ENCODE measurements at places on chromosomes 11 and 22. TPM values are rescaled to one million over a fixed set of nuclear protein-coding genes. Genes with fewer than 3 reads are reported as not detected.
A peak's percentile ranks its signal among the peaks of the same experiment; 100 is the strongest.

GRCh38 chr11:12745787-12746186, 71.6 kb downstream of the TEAD1 start:
- no peak for DNase-seq

GRCh38 chr22:29157759-29158535, 47.7 kb upstream of the EMID1 start:
- peak; percentile 68 for DNase-seq

DNA sequence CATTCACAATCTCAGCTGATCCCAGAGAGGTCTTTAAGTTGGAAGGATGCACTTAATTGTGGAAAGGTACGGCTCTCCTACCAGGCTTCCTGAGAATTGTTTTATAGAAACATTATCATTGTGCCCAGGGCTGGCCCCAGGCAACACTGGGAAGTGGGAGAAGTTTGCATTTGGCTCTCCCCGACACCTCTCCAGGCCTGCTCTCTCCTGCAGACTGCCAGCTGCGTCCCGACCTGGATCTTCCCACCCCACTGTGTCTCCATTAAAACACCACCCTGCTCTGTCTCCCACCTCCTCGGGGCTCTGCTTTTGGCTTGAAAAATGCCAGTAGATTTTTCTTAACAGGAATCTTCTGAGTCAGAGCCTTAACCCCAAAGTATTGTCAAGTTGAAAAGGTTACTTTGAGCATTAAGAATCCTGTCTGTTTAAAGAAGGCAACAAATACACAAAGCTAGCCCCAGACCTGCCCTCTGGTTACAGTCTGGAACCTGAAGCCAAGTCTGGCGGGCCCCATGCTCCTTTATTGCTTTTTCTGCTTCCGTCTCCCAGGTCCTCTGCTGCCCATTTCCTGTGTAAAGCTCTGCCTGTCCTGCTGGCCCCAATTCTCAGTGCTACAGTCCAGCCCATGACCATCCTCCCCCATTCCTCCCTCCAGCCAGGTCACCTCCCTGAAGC, 530.2 kb downstream of the SOX6 start:
- DNase-seq: no peak

DNA sequence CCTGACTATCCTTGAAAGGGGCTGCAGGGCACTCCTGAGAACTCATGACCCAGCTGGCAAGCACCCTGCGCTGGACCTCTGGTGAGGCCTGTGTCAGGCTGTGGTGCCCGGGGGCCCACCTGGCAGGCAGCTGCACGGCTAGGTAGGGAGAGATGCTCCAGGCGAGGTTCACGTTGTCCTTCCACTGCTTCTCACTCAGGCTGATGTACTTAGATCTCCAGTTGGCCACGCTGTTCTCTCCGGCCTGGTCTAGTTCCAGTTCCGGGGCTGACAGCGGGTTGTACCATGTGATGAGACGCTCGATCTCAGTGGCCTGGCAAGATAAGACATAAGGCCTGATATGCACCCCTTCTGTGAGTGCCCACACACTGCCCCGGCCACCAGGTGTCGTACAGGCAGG, 44.7 kb upstream of the SERPIND1 start:
- no peak for DNase-seq

DNA sequence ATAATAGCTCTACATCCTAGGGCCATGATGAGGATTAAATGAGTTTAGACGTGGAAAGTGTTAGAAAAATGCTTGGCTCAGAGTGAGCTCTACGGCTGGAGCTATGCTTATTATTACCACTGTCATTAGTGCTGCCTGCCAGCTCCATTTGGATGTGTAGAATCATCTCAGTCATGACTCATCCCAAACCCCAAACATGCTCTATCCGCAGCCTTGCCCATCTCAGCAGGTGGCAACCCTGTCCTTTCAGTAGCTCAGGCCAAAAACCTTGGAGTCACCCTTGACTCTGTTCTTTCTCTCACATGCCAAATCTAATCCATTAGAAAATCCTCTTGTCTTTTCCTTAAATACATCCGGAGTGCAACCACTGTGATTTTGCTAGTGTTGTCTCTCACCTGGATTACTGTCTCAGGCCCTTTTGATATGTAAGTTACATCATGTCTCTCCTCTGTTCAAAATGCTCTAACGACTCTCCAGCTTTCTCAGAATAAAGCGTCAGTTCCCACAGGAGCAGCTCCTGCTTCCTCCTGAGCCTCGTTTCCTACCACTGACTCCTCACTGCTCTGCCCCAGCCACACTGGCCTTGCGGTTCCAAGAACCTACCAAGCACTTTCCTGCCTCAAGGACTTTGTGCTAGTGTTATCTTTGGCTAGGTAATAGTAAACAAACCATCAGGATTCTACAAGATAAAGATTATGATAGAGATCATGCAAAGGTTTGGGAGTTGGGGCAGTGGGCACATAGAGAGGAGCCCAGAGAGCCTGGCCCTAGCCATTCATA, 10.5 kb upstream of the CHRM1 start:
- DNase-seq: peak; percentile 77

GRCh38 chr22:39502789-39503409, 809 bp downstream of the MIEF1 start:
- DNase-seq: no peak

- DNase-seq: peak; percentile 86
Observed at GRCh38 chr11:47179655-47179991, 2.9 kb upstream of the ARFGAP2 start.

- no peak for DNase-seq
Observed at GRCh38 chr11:43987384-43988039, 45.1 kb downstream of the C11orf96 start.

- no peak for DNase-seq
Observed at GRCh38 chr11:108672113-108672512, 7.2 kb downstream of the DDX10 start.

The PIK3IP1 gene
- total RNA-seq: 2.0 TPM

GRCh38 chr11:41081756-41082285, 377.6 kb downstream of the LRRC4C start:
- DNase-seq: no peak
